ENCODE measurements at places on chromosomes 5 and 9. TPM values are rescaled to one million over a fixed set of nuclear protein-coding genes. Genes with fewer than 3 reads are reported as not detected.

The SPINK5 gene
- not detected for total RNA-seq

The SVEP1 gene
- total RNA-seq = not detected

The GRXCR2 gene
- total RNA-seq = not detected

The TMEM215 gene
- not detected for total RNA-seq

The MYOZ3 gene
- not detected for total RNA-seq

Data from Karpas-422 (cell line).